Suprapubic skin (tissue), 4 donors: ENCODE measurements at places on chromosomes 6 and 20. TPM values are rescaled to one million over a fixed set of nuclear protein-coding genes. Genes with fewer than 3 reads are reported as not detected.
A peak's percentile ranks its signal among the peaks of the same experiment; 100 is the strongest.

GRCh38 chr6:135163440-135163738 lies 17.7 kb upstream of the MYB start:
- H3K27me3 ChIP-seq: peaks cover 3% of the 10 kb centered on the region
- no peak overlapping the region for H3K27ac ChIP-seq
- no peak overlapping the region for H3K4me3 ChIP-seq
- DNase-seq: no peak
- H3K4me1 ChIP-seq: no peaks in the 10 kb centered on the region

DNA sequence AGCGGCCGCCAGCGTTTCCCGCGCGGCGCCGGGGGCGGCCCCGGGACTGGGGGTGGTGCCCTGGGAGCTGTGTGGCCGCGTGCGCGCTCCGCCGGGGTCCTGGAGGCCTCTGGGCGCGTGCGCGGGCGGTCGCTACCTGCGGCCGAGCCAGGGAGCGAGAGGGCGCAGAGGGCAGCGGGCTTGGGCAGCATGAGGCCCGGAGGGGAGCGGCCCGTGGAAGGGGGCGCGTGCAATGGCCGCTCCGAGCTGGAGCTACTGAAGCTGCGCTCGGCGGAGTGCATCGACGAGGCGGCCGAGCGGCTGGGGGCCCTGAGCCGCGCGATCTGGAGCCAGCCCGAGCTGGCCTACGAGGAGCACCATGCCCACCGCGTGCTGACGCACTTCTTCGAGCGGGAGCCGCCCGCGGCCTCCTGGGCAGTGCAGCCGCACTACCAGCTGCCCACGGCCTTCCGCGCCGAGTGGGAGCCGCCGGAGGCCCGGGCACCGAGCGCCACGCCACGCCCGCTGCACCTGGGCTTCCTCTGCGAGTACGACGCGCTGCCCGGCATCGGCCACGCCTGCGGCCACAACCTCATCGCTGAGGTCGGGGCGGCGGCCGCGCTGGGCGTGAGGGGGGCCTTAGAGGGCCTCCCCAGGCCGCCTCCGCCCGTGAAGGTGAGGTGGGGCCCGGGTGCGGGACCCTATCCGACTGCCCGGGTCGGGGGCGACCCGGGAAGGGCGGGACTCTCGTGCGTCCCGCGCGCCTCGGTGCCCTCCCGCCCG lies at the start of gene PM20D2:
TSS of gene PM20D2 (plus strand) at position 100 of the 762 bp plus-strand sequence. CDS start at position 190, 90 bp downstream.
- H3K36me3 ChIP-seq: no peaks in the 10 kb centered on the region
- peak; percentile 67 for DNase-seq
- H3K4me1 ChIP-seq: peaks cover 12% of the 10 kb centered on the region
- peak within 1 kb of the TSS; percentile 86 for H3K27ac ChIP-seq

GRCh38 chr20:46900086-46900485 lies 5.4 kb downstream of the EYA2 start:
- H3K27me3 ChIP-seq: peaks cover 32% of the 10 kb centered on the region
- DNase-seq: no peak
- peaks cover 12% of the 10 kb centered on the region for H3K4me1 ChIP-seq
- peak overlapping the region; percentile 6 for H3K27ac ChIP-seq
- H3K4me3 ChIP-seq: no peak overlapping the region

The PGC gene
- not detected for total RNA-seq

The CENPW gene
- not detected for total RNA-seq

GRCh38 chr20:51412333-51412871 lies 130.1 kb downstream of the NFATC2 start:
- H3K4me1 ChIP-seq: peaks cover 19% of the 10 kb centered on the region
- DNase-seq: peak; percentile 71
- H3K27ac ChIP-seq: peak overlapping the region; percentile 38
- no peak overlapping the region for H3K4me3 ChIP-seq
- no peaks in the 10 kb centered on the region for H3K36me3 ChIP-seq

DNA sequence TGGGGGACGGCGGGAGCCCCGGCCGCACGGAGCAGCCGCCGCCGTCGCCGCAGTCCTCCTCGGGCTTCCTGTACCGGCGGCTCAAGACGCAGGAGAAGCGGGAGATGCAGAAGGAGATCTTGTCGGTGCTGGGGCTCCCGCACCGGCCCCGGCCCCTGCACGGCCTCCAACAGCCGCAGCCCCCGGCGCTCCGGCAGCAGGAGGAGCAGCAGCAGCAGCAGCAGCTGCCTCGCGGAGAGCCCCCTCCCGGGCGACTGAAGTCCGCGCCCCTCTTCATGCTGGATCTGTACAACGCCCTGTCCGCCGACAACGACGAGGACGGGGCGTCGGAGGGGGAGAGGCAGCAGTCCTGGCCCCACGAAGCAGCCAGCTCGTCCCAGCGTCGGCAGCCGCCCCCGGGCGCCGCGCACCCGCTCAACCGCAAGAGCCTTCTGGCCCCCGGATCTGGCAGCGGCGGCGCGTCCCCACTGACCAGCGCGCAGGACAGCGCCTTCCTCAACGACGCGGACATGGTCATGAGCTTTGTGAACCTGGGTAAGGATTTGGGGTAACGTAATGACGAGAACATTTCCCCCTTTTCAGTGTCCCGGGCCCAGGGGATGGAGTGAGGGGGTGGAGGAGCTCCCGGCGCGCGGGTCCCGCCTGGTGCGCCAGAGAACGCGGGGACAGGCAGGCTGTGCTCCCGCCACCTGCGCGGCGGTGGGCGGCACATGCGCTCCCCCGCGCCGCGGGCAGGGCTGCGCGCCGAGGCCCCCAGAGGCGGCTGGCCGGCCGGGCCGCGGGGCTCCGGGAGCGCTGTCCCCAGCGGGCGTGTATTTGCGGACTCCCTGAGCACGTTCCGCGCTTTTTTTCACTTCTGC lies 1.4 kb downstream of the BMP6 start:
- peaks cover 83% of the 10 kb centered on the region for H3K27me3 ChIP-seq
- peak overlapping the region; percentile 58 for H3K4me3 ChIP-seq
- no peaks in the 10 kb centered on the region for H3K36me3 ChIP-seq
- no peak overlapping the region for H3K27ac ChIP-seq

The F13A1 gene
- total RNA-seq: 22.8 TPM

- H3K4me3 ChIP-seq: no peak overlapping the region
- no peaks in the 10 kb centered on the region for H3K36me3 ChIP-seq
- H3K27ac ChIP-seq: no peak overlapping the region
- no peaks in the 10 kb centered on the region for H3K27me3 ChIP-seq
- DNase-seq: no peak
Measured at GRCh38 chr6:121816361-121816760, 380.9 kb downstream of the GJA1 start.

DNA sequence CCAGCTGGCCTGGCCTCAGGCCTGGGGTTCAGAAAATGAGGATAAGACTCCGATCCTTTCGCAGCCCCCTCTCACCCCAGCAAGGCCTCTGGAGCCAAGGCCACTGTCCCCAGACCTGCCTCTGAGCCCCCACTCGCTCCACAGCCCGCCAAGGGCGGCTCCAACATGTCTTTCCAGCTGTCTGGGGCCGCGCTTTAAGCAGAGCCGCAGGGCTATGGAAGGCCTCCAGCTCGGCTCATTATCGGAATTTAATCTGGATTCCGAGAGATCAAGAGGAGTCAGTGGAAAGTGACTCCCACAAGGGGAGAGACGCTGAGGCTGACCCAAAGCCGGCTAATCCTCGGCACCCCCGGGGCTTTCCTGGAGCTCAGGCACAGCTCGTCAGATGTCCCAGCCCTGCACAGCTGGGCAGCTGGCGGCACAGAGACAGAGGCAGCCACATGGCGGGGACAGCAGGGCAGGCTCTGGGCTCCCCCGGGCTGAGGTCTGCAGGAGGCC lies 41.8 kb downstream of the BMP7 start:
- peaks cover 30% of the 10 kb centered on the region for H3K4me1 ChIP-seq
- no peak overlapping the region for H3K4me3 ChIP-seq
